ENCODE measurements at places on chromosomes 3 and 15.

- no peak for DNase-seq
Measured at GRCh38 chr3:197559651-197560050, 3.9 kb upstream of the BDH1 start.

DNA sequence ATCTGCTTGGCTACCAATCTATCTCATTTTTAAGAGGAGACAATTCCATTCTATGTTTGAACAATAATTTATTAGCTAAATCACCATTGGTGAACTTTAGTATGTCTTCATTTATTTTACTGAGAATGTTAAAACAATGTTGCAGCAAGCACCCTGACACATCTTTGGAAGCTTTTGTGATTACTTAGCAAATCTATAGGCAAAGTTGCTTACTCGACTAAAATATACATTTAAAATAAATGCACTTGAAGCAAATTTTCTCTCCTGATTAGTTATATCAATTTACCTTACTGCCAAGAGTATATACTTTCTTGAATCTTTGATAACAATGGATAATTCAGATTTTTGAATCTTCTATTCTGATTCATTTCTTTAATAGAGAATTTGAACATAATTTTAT, 29.8 kb upstream of the PLSCR1 start:
- no peak for DNase-seq

GRCh38 chr3:142086581-142087090, 62.7 kb downstream of the TFDP2 start:
- no peak for DNase-seq

DNA sequence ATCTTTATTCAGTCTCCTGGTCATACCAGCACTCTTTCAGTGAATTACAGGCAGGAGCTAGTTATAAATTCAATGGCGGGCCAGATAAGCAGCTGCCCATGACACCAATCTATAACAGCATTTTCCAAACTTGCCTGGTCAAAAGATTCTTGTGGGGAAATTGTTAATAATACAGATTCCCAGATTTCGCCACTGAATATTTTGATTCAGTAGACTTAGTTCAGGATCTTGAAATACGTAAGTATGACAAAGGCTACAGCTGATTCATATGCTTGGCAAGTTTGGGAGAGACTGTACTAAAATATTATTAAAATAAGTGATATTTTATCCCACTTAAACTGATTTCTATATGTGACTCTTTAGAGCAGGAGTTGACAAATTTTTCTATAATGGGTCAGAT, 119.3 kb downstream of the TMCO5A start:
- no peak for DNase-seq

DNA sequence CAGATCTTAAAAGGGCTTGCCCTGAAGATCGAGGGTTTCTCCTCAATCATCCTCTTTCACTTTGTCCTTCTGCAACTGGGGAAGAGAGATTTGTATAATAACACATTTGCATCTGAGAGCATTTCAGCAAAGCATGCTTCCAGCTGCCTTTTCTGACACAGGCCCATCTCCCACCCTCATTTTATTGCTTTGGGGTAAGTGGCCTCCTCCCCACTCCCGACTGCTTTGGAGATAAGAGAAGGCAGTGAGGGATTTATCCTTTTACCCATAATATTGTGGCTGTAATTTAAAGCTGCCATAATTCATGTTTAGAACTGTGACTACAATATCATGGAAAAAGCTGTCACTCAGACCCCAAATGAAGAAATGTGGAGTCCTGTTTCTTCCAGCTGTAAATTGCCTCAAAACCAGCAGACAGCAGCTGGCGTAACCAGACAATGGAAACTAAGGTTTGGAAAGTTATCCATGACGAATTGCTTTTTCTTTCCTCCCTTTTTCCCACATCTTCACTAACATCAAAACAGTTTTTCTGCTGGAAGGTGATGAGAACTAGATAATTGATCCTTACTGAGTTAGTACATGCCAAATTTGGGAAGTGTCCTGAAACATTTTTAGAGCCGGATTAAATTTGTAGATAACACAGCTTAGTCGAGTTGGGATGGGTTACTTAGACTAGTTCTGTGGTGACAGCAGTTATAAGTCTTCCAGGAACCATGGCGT, 104.2 kb upstream of the PFN2 start:
- DNase-seq, result no peak

- no peak for DNase-seq
Measured at GRCh38 chr3:183180110-183180783, 17.7 kb upstream of the LAMP3 start.

GRCh38 chr3:42339321-42339720, 71.1 kb downstream of the LYZL4 start:
- no peak for DNase-seq

DNA sequence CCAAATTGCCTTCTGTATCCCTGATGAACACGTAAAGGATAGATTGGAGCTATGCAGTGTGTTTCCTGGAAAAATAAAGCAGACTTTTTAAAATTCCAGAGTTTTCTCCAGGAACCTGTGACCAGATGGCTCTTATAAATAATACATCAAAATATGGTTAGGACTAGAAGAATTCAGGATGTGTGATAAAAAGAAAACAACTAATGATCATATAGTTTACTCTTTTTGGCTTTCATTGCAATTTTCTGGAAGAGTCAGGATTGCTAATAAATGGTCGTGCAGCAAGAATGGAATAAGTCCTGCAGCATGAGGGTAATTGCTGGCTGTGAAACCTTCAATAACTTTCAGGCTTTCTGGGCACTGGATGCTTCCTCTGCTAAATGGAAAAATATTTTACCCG, 30.2 kb upstream of the DENND4A start:
- no peak for DNase-seq

GRCh38 chr3:175410251-175410650, 551.1 kb downstream of the NAALADL2 start:
- no peak for DNase-seq

DNA sequence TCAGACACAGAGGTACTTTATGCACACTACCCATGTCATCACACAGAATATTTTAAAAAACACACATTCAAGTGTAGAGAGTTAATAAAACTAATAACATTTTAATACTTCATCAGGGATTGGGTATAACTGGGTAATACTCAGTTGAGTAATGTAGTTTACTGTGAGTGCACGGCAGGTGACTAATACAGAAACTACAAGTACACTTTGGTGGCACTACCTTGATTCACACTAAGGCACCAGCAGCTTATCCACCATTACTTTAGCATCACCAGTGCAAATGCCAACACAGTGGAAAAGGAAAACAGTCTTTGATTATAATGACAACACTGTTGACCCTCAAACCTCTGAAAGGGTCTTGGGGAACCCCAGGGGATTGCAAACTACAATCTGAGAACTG, 33.6 kb downstream of the ZNF280D start:
- DNase-seq, result no peak

GRCh38 chr3:168141405-168141998, 45.8 kb upstream of the GOLIM4 start:
- no peak for DNase-seq

DNA sequence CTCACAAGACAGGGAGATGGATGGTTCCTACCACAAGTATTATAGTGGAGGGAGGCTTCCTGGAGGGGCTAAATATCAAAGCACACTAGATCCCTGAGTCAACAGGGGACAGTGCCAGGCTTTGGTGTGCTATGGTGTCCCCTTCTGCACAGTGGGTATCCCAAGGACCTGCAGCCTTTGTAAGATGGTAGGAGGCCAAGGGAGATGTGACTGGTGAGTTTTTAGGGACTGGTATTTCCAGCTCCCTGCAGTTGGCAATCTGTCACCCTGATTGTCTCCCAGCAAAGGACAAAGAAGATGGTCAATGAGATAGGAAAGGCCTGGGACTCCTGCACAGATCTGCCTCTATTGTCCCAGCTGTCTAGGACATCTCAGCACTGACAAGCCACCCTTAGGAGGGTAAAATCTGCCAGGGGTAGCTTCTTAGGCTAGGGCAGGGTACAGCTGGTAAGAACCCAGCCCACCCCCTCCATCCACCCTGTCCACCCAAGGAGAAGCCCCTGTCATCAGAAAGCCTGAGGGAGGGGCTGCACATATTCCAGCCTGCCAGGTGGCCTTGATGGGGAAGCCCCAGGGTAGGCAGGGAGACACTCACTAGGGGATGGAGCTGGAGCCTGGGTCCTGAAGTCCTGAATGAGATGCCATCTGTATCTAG, 631 bp downstream of the CYP1A1 start:
- no peak for DNase-seq

DNA sequence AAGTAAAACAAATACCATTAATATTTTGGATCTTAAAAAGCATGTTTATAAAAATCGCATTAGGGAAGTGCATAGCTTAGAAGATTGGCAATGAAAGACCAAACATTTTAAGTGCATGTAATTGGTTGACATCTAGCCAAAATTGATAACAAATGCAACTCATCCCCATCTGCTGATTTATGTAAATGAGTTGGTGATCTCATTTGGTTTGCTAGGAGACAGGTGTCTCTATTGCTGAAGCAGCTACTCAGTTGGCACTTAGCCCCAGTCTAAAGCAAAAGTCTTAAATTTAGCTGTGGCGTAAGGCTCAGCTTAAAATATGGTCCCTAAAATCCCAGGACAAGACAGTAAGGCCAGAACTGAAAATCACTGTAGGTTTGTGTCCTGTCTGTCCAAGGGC, 113.5 kb upstream of the CHL1 start:
- DNase-seq, result no peak

- DNase-seq, result no peak
Measured at GRCh38 chr3:136885357-136886213, 23.6 kb downstream of the NCK1 start.

DNA sequence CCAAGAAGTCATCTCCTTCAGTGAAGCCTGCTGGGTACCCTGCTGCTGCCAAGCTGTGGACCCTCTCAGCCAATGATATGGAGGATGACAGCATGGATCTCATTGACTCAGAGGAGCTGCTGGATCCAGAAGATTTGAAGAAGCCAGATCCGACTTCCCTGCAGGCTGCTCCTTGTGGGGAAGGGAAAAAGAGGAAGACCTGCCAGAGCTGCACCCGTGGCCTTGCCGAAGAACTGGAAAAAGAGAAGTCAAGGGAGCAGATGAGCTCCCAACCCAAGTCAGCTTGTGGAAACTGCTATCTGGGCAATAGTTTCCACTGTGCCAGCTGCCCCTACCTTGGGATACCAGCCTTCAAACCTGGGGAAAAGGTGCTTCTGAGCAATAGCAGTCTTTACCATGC, 13.7 kb upstream of the ANP32A start:
- DNase-seq, result no peak

DNA sequence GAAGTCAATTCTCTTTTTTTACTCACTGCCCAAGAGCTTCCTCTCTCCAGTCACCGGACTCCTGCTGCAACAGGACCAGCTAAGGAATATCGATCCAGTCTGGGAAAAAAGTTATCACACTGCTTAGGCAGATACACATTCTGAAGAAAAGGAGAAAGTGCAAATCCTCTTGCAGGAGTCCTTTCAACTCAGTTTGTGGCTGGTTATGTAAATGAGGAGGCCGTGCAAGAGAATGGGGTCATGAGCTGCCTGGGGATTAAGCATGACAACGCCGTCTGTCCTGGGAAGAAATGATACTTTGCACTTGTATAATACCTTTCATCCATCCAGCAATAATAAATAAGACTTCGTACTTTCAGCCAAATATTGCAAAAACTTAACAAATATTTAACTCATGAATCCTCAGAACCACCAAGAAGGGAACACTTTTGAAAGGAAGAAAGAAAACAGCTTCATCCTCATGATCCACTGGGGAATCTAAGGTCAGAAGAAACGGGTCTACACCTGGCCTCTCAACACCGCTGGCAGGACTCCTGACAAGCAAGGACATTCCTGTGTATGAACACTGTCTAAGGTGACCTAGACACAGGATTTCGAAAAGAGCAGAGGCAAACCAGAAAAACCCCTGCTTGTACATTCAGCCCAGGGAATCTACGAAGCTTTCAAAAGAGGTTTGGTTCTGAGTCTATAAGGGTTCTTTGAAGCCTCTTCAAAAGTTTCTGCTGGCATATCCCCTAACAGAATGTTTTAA, 13.1 kb upstream of the WWTR1 start:
- no peak for DNase-seq

DNA sequence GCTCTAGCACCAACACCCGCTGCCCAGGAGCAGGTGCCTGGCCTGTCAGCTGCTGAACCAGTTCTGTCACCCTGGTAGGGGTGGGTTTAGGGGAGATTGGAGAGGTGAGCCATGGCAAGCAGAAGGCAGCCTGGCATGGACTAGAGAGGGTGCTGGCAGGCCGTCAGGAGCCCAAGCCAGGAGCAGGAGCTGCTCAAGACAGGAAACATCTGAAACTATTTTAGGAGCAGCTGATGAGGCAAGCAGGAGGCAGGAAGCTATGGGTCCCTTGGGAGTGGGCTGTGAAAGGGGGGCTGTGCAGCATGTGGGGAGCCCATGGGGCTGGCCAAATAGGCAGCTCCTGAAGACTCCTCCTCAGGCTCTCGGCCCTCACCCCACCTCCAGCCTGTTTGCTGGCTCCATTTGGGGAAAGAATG, 2.3 kb downstream of the INKA1 start:
- DNase-seq, result no peak

- no peak for DNase-seq
Measured at GRCh38 chr3:33331414-33331813, 54.2 kb downstream of the FBXL2 start.

DNA sequence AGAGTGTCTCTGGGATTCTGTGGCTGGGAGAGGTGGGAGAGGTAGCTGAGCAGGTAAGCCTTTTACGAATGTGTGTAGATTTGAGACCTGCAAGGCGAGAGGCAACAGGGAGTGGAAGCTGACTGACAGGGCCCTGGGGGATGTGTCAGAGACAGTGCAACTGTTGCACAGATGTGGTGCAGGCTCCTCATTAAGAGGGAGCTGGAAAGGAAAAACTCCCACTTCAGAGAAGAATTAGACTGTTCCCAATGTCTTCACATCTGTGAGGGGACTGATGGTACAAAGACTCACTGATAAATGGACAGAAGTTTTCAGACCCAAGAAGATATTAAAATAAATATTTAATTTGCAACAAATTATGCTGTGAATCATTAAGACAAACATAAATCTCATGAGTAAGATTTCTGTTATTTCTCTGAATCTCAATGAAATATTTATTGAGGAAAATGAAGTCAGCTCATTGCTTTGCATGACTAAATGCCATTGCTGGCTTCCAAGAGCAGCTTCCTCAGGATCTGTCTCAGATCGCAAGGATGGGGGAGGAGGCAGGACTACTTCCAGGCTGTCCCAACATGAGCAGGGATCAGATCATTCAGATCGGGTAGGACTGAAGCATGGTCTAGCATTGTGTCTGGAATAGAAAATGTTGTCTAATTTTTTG, 127.3 kb upstream of the ROPN1 start:
- DNase-seq, result no peak

DNA sequence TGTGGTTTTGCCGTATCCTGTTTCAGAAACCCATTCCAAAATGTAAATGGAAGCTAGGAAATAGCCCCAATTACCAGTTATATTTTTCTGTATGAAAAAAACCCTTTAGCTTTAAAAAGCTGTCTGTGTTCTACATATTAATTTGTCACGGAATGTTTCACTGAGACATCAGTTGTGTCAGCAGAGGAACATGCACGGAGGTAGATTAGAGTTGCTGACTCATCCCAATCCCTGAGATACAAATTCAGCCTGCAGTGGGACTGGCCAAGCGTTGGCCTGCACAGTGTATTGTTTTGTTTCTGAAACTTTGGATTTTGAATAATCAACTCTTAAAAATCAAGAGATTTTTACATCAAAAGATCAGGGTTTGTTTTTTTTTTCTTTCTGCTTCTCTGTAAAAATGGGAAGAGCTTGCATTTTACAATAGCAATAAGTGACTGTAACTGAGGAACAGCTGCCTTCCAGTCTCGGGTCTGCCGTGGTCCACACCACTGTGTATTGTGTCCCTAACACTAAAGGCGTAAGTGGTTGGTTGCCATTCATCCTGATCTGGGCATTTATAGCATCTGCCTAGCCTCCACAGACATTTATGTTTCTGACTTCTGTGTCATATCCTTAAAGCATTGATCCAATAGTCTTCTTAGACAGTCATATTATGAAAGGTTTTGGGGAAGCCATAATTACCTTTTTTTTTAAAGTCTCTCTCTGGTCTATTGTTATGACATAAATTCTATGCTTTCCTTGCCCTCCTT, 218.1 kb downstream of the ADAMTSL3 start:
- DNase-seq, result no peak

All from NCI-H774 (cell line).